Activated CD4-positive, alpha-beta T cell treated with anti-CD3 and anti-CD28 coated beads, Interleukin-2, amount 10 ng/mL, durations not matched to agents 7 days and 5 days (primary cell): ENCODE measurements at places on chromosomes 1 and 21. TPM values are rescaled to one million over a fixed set of nuclear protein-coding genes. Genes with fewer than 3 reads are reported as not detected.

GRCh38 chr1:157103268-157103667 lies 3.7 kb upstream of the ETV3L start:
- DNase-seq: no peak

DNA sequence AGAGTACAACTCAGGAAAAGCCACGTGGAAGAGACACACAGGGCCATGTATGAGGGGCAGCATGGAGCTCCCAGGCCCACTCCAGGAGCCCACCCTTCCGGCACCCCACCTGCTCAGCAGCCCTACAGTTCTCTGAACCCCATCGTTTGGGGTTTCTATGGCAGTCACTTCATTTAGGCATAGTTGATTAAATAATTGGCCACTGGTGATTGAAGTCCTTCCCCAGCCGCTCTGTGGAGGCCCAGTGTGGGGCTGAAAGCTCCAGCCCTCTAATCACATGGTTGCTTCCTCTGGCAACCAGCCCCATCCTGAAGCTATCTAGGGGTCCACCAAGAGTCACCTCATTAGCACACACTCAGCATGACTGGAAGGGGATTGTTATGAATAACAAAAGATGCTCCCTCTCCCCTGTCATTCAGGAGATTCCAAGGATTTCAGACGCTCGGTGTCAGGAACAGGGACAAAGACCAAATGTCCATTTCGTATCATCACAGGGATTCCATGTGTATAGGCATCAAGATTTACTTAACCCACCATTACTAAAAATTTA lies 12.2 kb upstream of the S100A7A start:
- no peak for DNase-seq

DNA sequence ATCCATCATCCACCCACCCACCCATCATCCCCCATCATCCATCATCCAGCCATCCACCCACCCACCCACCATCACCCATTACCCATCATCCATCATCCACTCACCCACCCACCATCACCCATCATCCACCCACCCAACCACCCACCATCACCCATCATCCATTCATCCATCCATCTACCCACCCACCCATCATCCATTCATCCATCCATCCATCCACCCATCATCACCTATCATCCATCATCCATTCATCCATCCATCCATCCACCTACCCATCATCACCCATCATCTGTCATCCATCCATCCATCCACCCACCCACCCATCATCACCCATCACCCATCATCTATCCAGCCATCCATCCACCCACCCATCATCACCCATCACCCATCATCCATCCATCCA lies 81.5 kb downstream of the ADARB1 start:
- peak; percentile 3 for DNase-seq

- DNase-seq: no peak
These were observed 43.8 kb downstream of the ALG14 start for GRCh38 chr1:95028954-95029353.

Gene GPR52
- total RNA-seq: 2.9 TPM

GRCh38 chr1:157842939-157843338 lies 1.3 kb upstream of the CD5L start:
- DNase-seq: no peak

DNA sequence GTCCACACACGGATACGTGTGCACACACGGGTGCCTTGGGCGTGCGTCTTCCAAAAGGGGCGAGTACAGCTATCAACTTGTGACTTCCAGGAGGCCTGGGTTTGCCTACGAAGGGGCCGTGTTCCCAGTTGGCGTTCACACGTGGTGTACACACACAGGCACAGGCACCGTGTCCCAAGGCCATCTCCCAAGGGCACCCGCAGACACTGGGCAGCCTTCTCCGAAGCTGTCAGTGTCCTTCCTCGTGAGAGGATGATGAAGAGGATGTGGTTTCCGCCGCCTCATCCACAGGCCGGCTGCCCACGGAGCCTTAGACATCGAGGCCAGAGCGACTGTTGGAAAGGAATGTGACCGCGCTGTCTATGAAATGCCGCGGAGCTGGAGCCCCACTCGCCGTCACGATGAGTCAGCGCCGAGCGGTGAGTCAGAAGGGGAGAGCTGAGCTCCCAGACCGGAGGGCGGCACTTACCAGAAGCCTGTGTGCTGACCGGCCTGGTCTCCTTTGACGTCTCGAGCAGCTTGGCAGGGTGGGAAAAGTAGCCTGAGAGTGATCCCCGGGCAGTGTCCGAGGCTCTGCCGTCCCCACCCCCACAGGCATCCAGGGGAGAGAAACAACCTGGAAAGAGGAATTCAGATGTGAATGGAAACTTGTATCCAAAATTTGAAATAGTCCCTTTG lies 141.4 kb upstream of the ARHGEF16 start:
- no peak for DNase-seq

GRCh38 chr1:183640193-183640592 lies 4.6 kb upstream of the ARPC5 start:
- no peak for DNase-seq

- no peak for DNase-seq
These were observed 327.8 kb upstream of the USP24 start for GRCh38 chr1:55542901-55543504.

Gene INAVA
- not detected for total RNA-seq

GRCh38 chr1:17627239-17628052 lies 87.9 kb downstream of the ARHGEF10L start:
- DNase-seq: no peak

DNA sequence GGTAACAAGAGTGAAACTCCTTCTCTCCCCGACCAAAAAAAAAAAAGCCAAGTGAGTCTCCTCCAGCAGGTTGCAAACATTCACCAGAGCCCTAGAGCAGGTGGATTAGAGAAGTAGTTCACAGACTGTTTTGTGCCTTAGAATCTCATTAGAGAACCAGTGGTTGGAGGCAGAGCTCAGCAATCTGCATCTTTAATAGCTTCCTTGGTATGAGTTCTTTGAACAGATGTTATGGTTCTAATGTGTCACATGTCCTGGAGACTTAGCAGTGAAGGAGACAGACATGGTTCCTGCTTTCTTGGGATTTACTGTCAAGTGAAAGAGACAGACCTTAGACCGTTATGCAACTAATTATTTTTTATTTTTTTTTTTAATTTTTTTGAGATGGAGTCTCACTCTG lies 26.8 kb downstream of the SESN2 start:
- DNase-seq: no peak

Gene RAB7B
- total RNA-seq: not detected

Gene ST6GALNAC3
- 0.25 TPM for total RNA-seq

DNA sequence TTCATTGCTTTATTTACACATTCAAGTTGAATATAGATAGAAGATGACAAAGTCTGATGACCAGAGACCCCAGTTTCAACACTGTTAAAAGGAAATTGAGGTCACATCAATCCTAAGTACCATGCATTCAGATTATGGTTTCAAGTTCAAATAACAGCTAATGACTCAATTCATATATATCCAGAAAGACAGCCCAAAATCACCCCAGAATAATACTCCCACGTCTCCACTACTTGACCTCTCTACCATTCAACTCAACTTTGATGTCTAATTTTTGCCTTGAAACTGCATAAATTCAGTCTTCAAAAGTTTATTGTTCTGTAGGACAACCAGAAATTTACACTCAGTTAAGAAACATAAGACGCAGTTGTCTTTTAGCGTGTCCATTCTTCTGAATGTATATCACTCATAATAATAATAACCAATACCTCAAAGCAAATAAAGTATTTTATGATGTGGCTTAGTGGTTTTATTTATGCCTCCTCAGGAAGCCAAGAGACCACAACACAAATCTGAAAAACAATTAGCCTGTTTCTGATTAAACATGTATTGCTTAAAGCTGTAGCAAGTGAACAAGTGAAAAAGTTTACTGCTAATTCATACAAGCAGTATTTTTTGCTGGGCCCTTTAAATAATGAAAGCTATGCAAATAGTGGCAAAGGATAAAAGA lies 569.0 kb downstream of the LTN1 start:
- no peak for DNase-seq

- DNase-seq: no peak
These were observed 96.0 kb upstream of the BTG3 start for GRCh38 chr21:17708522-17709265.

DNA sequence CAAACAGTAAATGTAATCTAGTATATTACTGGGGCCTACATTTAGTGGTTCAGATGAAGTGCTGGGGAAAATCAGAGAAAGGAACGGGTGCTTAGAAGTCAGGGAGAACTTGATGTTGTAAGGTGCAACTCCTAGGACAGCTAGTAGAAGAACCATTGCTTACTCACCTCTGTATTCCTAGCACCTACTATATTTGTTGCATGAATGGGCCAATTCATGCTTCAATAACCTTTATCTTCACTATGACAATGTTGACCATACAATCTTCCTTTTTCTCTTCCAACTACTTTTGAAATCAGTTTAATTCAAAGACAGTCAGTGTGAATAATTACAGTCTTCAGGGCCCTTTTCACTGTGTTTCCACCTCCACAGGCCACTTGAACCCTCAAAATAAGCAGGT lies 125.0 kb upstream of the DMRTA2 start:
- DNase-seq: no peak

Gene DCDC2B
- 0.10 TPM for total RNA-seq

Gene OR2T2
- total RNA-seq: not detected

Gene ICOSLG
- 5.5 TPM for total RNA-seq

GRCh38 chr1:93692026-93692425 lies 10.4 kb upstream of the BCAR3 start:
- DNase-seq: no peak

GRCh38 chr1:224542783-224543440 lies 73.2 kb upstream of the CNIH3 start:
- peak; percentile 29 for DNase-seq

Gene DYRK3
- 4.3 TPM for total RNA-seq

Gene TATDN3
- total RNA-seq: 15.3 TPM

DNA sequence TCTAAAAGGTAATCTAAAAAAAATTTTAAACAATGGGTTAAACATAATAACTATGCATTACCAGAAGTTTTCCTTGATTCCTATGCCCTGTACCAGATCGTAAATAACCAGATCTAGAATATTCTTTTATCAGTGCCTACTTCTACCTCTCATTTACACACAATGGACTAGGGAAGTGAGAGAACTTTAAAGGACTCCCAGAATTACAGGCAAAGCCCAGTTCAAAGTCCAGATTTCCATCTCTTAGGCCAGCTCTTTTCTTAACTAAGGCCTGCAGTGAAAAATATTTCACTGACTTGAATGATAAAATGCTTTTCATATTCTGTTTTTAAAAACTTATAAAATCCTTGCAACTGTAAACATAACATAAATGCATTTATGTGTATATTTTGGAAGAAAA lies 32.6 kb downstream of the ESRRG start:
- no peak for DNase-seq

DNA sequence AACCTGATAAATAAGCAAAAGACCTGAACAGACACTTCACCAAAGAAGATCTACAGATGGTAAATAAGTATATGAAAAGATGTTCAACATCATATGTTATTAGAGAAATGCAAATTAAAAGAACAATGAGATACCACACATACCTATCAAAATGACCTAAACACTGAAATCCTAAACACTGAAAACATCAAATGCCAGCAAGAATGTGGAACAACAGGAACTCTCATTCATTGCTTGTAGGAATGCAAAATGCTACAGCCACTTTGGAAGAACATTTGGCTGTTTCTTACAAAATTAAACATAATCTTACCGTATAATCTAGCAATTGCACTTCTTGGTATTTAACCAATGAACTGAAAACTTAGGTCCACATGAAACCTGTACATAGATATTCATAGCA lies 14.9 kb upstream of the PIGK start:
- no peak for DNase-seq
